ENCODE measurements at places on chromosomes 5 and 9.

DNA sequence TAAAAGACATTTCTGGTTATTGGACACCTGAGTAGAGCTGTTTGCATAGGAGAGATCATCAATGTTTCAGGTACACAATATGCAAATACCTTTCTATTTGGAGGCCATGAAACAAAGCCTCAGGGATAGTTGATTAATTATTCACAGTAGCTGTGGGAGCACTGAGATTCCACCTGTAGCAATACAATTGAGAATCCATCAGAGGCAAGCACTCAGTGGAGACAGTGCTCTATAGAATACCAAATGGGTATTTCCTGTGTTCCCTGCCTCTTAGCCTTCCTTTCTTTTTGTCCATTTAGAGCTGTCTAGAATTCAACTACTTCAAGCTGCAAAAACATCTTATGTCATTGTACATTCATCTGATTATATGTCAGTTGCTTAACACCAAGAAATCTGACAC is 1754.0 kb upstream of the ACO1 start:
- no peak for DNase-seq

DNA sequence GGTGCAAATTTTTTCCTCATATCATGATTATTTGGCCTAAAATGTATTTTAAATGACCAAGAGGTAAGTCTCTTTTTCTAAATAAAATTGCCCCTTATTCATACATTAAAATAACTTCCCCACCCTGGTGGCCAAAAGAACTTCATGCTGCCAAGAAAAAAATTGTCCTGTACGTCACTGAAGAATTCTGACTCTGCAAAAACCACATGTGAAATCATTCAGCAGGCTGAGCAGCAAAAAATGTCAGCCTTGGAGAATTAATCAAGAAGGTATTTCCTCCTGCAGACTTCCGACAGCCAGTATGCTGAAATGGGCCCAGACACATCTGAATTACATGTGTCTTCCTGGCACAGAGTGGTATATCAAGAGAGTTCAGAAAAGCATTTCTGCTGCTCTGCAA is 94.6 kb upstream of the HMHB1 start:
- no peak for DNase-seq

DNA sequence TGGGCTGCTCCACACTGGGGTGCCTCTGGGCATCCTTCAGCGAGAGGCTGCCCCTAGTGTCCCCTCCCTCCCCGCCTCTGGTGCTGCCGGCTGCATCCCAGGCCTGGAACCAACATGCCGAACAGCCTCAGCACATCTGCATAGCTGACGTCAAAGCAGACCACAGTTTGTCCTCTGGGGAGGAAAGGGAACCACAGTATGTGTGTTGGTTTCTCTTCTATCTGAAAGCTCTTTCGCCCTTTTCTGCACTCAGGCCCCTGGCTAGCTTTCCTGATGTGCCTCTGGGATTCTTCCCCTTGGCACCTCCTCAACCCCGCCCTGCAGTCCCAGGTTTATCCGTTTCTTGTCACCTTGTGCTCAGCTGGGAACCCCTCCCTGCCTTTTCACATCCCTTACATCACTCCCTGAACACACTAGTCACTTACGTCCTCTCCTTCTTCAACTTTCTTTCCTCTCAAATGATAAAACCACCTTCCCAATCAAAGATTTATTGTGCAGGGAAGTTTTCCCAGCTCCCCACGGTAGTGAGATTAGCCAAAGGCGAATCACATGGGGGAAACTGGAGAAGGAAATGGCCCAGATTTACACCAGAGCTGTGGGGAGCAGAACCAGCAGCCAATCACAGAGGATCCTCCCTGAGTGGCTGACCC is 35.5 kb upstream of the B4GALT1 start:
- DNase-seq = no peak

GRCh38 chr5:178125253-178125906 is 5.4 kb upstream of the RMND5B start:
- no peak for DNase-seq

GRCh38 chr5:63572740-63573139 is 389.5 kb downstream of the HTR1A start:
- DNase-seq = no peak

- DNase-seq = no peak
These were observed 91.8 kb upstream of the TNC start for GRCh38 chr9:115209601-115210306.

DNA sequence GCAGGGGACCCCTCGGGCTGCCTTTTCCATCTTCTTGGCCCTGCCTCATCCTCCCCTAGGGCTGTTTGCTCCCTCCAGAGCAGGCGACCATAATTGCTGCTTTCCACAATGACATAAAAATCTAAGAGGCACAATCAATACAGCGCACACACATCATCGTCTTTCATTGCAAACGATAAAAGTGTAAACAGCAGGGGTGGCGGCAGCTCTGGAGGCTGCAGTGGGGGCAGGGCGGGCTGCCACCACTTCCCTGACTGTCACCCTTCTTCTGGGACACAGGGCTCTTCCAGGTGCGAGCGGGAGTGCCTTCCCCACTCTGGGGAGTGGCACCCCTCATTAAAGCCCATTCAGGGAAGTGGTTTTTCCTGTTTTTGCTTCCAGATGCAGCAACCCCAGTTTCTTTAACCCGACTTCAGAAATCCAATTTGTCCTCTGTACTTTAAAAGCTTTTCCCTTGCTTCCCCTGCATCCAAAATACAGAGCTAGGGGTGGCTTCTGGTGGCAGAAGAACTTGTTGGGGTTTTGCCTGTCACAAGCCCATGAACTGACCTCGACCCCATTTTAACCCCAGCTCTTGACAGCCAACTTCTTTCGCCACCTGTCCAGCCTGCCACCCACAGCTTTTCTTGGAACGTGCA is 45.7 kb downstream of the TSPAN17 start:
- DNase-seq = no peak

DNA sequence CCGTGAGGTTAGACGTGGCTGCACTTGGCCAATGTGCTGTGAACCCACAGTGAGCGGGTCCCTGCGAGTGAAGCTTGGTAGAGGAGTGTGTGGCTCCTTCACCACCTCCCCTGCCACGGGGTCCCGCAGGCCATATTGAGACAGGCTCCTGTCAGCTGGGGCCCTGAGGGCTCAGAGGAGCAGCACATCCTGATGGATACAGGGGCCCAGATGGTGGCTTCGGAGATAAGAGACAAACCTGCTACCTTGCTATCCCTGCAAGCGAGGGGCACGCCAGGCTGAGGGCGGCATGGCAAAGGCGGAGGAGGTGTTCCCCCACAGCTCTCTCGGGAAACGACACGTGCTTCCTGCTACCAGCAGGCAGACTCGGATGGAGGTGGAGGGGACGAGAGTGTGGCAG is 33.1 kb downstream of the SLC6A3 start:
- no peak for DNase-seq

- no peak for DNase-seq
These were observed 69.3 kb downstream of the ALDH7A1 start for GRCh38 chr5:126525630-126526245.

GRCh38 chr5:159645179-159645846 is 271.0 kb upstream of the ADRA1B start:
- DNase-seq = no peak

- DNase-seq = peak; percentile 10
These were observed 589.1 kb downstream of the MTRR start for GRCh38 chr5:8458038-8458383.

DNA sequence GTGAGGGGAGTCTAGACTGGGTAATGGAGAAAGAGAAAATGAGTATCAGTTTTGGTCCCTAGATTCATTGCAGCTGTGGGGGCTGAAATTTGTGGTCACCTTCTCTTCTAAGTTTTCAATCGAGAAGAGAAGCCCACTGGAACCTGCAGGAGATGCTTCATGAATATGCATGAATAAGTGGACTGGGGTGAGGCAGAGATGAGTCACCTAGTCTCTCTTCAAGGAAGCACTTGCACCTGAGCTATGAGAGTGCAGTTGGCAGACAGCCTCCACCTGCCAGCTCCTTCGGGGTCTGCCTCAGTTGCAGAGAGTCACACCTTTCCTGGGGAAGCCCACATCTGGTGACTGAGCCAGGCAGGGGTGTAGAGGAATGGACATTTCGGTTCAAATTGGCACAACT is 69.1 kb downstream of the ZNF366 start:
- no peak for DNase-seq

DNA sequence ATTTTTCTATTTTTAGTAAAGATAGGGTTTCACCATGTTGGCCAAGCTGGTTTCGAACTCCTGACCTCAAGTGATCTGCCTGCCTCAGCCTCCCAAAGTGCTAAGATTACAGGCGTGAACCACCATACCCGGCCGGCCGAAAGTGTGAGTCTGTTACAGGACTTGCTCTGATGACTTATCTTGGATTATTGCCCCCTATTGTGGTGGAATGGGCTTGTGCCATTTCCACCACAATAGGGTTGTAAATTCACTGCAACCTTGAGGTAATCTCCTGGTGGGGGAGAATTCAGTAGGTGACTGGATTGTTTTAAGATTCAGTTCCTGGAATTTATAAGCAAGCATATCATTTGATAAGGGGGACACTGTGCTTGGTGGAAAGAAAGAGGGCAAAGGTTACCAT is 15.0 kb upstream of the HMGCR start:
- DNase-seq = no peak

- DNase-seq = no peak
These were observed 118.9 kb upstream of the CCDC180 start for GRCh38 chr9:97188545-97188944.

DNA sequence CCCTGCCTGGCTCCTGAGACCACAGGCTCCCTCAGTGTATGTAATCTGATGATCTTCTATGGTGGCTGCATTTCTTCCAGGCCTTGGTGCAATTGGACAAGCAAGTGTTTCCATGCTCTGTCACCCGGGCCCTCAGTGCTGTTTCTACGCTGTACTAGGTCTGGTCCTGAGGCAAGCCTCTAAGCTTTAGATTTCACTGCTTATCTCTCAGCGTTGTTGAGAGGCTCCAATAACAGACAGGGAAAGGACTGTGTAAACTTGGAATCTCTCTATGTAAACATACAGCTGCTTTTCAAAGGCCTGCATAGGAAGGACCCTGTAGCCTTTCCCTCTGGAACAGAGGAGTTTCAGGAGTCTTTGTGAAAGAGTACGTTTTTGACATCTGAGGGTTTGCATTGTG is 38.6 kb upstream of the NFIB start:
- no peak for DNase-seq

DNA sequence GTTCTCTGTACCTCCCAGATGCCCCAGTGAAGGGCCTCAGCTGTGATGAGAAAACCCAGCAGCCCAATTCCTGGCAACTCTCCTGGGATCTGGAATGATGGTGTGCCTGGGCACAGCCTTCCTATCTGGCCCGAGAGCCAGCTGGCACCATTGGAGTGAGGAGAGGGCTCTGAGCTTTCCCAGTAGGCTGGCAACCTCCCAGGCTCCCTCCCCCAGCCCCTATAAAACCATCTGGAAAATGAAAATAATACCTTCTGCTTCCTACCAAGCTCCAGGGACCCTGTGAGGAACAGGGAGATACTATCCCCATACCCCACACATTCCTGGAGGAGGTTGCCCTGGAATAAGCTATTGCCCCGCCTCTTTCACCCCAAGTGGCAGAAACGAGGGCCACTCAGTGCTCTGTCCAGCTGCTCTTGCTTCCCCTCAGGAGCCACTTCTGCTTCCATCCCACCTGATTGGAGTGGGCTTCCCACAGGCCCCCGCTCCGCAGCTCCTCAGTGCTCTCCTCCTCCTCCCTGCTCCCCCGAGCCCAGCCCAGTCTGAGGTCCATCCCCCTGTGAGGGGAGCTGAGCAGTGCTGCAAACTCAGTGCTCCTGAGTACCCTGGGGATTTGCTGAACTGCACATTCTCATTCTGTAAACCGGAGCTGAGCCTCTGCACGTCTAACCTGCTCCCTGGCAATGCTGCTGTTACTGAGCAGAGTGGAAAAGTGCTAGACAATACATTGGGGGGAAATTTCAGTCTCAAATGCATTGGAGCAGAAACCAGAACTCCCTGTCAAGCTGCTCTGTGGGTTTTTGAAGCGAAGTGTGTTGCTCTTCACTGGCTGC is 74.7 kb downstream of the THBS4 start:
- no peak for DNase-seq

- DNase-seq = no peak
These were observed 41.4 kb downstream of the COL23A1 start for GRCh38 chr5:178548746-178549145.

GRCh38 chr5:27472000-27472763 is 433.8 kb upstream of the CDH9 start:
- DNase-seq = no peak

DNA sequence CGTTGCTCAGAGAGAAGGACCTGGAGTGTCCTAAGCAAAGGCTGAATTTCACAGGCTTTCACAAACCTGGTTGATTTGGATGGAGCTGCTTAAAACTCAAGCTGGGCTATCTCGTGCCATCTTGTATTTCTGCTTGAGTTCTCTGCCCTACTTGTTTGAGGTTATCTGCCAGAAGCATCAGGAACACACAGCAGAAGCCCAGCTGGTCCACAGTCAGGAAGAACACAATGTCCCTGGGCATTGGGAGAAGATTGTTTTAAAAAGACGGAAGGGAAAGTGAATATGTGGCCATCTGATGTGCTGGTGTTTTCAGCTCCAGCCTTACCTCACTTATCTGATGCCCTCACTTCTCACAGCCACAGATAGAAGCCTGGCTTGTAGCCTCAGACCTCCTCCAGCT is 32.9 kb upstream of the SLC36A1 start:
- DNase-seq = no peak

GRCh38 chr5:178337334-178337741 is 104.7 kb upstream of the PHYKPL start:
- DNase-seq = no peak

DNA sequence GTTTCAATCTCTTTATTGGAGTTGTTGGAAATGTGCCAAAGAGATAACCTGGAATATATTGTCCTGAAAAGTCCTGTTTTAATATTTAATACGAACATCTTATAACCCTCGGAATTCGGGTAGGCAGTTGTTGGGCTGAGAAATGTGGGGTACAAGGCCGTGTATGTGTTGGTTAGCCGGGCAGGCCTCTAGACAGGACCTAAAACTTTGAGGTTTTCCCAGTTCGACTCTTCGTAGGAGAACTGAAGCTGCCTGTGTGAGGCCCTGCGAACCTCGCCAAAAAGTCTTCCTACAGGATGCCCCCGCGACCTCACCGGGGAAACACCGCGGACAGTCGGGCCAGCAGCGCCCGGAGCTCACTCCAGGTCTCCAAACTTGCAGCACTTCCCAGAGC is 583 bp upstream of the TJP2 start:
- DNase-seq = no peak

GRCh38 chr5:147068998-147069397 is 165.8 kb upstream of the STK32A start:
- no peak for DNase-seq

- DNase-seq = no peak
These were observed 9.0 kb downstream of the FOCAD start for GRCh38 chr9:20693068-20693467.

DNA sequence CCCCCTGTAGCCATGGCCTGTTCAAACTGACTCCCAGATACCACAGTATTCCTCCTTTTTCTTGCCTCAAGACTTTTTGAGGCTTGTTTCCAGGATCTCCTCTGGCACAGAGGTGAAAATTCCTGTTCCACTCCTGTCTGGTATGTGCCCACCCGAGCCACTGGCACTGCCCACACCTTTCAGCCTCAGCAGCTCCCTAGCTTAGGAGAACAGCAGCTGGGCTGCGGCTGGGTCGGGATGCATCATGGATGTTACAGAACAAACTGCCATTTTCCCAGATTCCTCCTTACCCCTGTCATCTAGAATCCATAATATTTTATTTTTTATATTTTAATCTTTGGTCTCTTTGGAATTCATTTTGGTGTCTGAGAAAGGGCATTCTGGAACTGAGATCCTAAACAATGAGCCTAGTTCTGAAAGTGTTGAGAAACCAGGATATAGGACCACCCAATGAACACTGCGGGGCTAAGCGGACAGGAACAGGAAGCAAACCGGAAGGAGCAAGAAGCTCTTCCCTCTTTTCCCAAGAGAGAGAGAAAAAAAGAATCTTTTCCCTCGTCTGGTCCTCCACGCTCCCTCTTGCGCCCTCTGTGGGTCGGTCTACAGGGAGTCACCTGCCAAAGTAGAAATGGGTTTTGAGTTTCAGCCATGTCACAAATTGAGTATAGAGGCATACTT is 12.5 kb downstream of the OR2S2 start:
- peak; percentile 66 for DNase-seq
